ENCODE measurements at places on chromosomes 2 and 18. TPM values are rescaled to one million over a fixed set of nuclear protein-coding genes. Genes with fewer than 3 reads are reported as not detected.

GRCh38 chr18:5693699-5694294 lies 150.0 kb upstream of the EPB41L3 start:
- H3K27me3 ChIP-seq = no peaks in the 10 kb centered on the region
- H3K27ac ChIP-seq = no peak overlapping the region
- DNase-seq = peak; percentile 9
- no peak overlapping the region for H3K4me3 ChIP-seq

DNA sequence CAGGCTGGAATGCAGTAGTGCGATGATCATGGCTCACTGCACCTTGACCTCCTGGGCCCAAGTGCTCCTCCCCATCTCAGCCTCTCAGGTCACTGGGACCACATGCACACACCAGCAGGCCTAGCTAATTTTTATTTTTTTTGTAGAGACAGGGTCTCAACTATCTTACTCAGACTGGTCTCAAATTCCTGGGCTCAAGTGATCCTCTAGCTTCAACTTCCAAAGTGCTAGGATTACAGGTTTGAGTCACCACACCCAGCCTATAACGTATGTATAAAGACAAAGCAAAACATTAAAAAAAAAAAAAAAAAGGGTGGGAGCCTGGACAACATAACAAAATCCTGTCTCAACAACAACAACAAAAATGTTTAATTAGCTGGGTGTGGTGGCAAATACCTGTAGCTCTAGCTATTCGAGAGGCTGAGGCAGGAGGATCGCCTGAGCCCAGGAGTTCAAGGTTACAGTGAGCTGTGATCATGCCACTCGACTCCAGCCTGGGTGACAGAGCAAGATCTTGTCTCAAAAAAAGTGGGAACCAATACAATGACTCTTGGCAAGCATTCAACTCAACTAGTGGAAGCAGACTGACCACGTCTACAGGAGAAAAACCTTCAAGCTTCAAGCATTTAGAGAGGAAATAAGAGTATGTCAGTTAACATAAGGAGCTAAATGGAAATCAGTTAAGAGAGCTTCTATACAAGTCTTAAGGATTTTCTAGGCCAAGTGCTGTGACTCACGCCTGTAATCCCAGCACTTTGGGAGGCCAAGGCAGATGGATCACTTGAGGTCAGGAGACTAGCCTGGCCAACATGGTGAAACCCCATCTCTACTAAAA lies 2.6 kb downstream of the GTF3C2 start:
- H3K27ac ChIP-seq = no peak overlapping the region
- no peaks in the 10 kb centered on the region for H3K27me3 ChIP-seq

DNA sequence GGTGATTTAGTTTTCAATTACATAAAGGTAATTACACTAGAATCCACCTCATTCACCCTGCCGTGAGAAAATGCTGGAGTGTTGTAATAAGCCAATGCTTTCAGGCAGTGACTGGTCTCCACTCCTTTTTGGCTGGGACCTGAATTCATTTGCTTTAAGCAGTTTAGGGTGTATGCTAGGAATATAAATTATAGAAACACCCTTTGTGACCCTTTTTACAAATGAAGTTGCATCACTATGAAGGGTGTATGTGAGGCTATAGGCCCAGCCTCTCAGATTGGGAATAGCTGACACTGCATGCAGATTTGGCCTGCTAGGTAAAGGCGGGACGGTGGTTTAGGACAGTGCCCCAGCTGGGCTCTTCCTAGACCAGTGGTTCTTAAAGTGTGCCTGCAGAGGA lies 50.8 kb upstream of the NFE2L2 start:
- H3K27me3 ChIP-seq = no peaks in the 10 kb centered on the region
- no peak for DNase-seq
- no peak overlapping the region for H3K27ac ChIP-seq
- H3K4me1 ChIP-seq = peaks cover 11% of the 10 kb centered on the region
- H3K4me3 ChIP-seq = no peak overlapping the region
- H3K36me3 ChIP-seq = no peaks in the 10 kb centered on the region

DNA sequence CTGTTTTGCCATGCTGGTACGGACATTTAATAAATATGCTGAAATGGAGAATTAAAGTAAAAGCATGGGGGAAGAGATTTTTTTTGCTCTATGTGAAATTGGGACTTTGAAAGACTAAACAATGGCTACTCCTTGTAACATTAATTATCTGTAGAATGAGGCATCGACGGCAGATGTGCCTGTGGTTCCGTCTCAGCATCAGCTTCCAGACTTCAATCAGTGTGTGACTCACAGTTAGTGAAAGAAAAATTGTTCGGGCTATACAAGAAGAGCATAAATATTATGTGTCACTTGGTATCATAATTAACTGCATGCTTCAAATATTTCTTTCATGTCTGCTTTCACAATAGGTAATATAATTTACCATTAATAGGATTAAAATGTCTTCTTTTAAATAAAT lies 117.0 kb upstream of the SMIM21 start:
- no peaks in the 10 kb centered on the region for H3K27me3 ChIP-seq
- no peak for DNase-seq
- no peak overlapping the region for H3K4me3 ChIP-seq
- no peak overlapping the region for H3K27ac ChIP-seq
- no peaks in the 10 kb centered on the region for H3K4me1 ChIP-seq

DNA sequence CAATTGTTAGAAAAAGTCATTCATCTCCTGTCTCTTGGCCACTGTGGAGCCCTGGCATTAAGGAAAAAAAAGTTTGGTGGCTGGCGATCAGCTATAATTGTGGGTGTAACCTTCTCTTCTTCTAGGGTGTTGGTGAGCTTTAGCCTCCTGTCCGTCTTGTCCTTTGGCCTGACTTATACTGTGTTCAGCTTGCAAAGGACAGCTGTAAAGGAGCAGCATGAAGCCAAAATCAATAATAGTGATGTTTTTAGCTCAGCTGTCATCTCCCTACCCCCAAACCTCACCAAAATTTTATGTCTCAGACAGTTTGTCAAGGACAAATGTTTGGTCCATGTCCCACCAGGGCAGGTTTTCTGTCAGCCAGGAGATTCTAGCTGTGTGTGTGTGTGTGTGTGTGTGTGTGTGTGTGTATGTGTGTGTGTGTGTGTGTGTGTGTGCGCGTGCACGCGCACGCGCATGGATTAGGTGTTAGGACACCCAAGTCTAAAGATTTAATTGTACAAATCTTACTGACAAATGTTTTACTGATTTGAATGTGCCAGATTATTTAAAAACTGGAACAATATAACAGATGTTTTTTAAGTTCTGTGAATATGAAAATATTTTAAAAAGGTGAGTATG lies 109.2 kb downstream of the PTPRM start:
- DNase-seq = no peak
- no peaks in the 10 kb centered on the region for H3K36me3 ChIP-seq
- H3K27ac ChIP-seq = no peak overlapping the region
- H3K4me1 ChIP-seq = no peaks in the 10 kb centered on the region

DNA sequence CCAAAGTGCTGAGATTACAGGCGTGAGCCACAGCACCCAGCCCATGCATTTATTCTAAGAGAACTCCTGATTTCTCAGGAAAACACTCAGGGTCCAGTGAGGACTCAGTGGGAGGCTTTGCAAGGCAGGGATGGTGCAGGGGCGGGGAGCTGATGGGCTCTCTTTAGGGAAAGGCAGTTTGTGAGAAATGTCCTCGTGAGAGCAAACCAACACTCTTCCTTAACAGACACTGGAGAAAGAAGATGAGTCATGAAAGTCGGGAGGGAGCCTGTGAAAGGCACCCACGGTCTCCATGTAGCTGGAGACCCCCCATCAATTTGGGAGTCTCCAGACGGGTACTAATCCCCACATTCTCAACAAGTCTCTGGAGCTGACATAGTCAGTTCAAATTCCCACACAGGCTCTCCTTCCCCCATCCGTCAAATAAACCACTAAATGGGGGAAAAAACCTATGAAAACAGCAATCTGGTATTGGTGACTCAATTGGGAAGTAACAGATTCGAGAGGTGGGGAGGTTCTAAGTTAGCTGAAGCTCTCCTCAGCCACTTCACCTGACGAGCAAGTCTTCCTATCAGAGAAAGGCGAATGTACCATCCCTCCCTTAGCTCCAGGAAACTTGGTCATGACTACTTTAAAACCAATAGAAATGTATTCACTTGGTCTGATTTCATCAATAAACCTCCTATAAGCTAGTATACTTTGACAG lies 11.0 kb upstream of the CREG2 start:
- DNase-seq = no peak
- H3K36me3 ChIP-seq = no peaks in the 10 kb centered on the region
- no peak overlapping the region for H3K4me3 ChIP-seq
- no peaks in the 10 kb centered on the region for H3K27me3 ChIP-seq

GRCh38 chr18:63832470-63832869 lies 55.0 kb upstream of the SERPINB2 start:
- H3K4me3 ChIP-seq = no peak overlapping the region
- no peak overlapping the region for H3K27ac ChIP-seq
- no peaks in the 10 kb centered on the region for H3K27me3 ChIP-seq
- H3K36me3 ChIP-seq = no peaks in the 10 kb centered on the region

DNA sequence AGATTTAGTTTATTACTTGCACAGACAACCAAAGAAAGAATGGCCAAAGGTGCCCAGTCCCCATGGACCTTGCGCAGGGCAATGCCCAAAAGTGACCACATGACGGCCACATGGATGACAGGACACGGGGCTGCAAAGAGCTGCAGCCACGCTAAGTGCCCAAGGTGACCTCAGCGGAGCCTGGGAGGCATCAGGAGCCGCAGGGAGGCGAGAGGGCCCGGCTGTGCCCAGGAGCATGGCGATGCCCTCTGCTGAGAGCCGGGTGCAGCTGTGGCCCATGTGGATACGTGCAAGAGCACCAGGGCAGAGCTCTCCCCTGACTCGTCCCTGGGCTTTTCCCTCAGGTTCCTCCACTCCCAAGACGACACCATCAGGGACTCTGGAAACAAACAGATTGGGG lies 14.7 kb downstream of the HES6 start:
- H3K27ac ChIP-seq = no peak overlapping the region
- H3K4me1 ChIP-seq = no peaks in the 10 kb centered on the region
- H3K36me3 ChIP-seq = no peaks in the 10 kb centered on the region

ASAP2 gene
- 26.1 TPM for total RNA-seq

DNA sequence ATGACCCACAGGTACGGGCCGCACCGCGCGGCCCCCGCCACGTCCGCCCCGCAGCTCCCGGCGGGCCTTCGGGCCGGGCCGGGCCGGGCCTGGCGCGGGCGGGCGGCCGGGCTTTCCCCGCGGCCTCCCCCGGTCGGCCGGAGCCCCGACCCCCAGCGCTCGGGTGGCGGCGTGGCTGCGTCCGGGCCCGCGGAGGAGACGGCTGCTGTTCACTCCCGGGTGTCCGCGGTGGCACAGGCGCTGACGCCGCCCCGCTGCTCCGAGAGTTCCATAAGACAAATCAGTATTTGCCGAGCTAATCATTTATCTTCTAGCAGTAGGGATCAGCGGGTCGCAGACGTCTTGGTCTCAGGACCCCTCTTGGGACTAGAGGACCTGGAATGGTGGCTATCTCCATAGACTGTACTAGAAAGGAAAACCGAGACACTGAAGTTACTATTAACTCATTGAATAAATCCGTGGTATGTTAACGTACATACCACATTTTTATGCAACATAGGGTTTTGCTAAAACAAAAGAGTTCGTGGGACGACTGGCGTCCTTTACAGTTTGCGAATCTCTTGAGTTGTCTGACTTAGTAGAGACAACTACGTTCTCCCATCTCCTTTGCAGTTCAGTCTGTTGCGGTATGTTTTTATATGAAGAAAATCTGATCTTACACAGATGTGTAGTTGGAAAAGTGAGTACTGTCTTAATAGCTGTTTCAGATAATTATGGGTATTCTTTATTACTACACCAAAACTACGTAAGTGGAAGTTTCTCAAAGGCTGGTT lies 500 bp downstream of the LIMS1 start:
- H3K4me1 ChIP-seq = peaks cover 25% of the 10 kb centered on the region
- peak overlapping the region; percentile 68 for H3K4me3 ChIP-seq
- peaks cover 15% of the 10 kb centered on the region for H3K27me3 ChIP-seq
- DNase-seq = peak; percentile 61
- H3K36me3 ChIP-seq = no peaks in the 10 kb centered on the region
- H3K27ac ChIP-seq = no peak overlapping the region

MTCL1 gene
- total RNA-seq = 36.9 TPM

GRCh38 chr18:56161566-56162260 lies 476.7 kb downstream of the TXNL1 start:
- no peak for DNase-seq
- no peaks in the 10 kb centered on the region for H3K36me3 ChIP-seq
- H3K27me3 ChIP-seq = no peaks in the 10 kb centered on the region
- H3K27ac ChIP-seq = no peak overlapping the region

DNA sequence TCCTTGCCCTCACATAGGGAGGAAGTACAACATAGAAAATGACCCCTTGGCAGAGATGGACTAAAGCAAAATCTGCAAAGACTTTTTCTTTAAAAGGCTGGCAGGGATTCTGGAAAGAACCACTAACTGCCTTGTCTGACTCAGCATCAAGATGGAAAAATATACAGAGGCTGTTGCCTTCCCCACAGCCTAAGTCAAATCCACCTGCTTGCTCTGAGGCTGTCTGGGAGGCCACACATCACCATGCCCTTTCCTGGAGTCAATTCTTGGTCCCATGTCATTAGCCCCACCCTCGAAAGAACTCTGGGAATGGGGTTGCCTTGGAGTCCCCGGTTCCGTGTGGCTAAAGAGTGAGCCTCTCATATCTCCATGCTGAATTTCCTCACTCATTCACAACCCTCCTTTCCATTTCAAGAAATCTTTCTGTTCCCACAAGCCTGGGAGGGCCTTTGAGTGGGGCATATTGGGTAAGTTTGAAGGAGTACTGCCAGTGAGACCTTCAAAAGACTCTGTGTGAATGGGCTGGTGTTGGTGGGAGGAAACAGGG lies 39.4 kb downstream of the BMP10 start:
- no peak overlapping the region for H3K4me3 ChIP-seq
- H3K4me1 ChIP-seq = no peaks in the 10 kb centered on the region
- no peak for DNase-seq
- no peak overlapping the region for H3K27ac ChIP-seq
- no peaks in the 10 kb centered on the region for H3K36me3 ChIP-seq

- H3K4me3 ChIP-seq = no peak overlapping the region
- H3K27ac ChIP-seq = no peak overlapping the region
- DNase-seq = no peak
- no peaks in the 10 kb centered on the region for H3K36me3 ChIP-seq
Observed at GRCh38 chr18:34624551-34624950, 85.5 kb upstream of the DTNA start.

- no peaks in the 10 kb centered on the region for H3K27me3 ChIP-seq
- DNase-seq = no peak
- peaks cover 9% of the 10 kb centered on the region for H3K4me1 ChIP-seq
- no peak overlapping the region for H3K27ac ChIP-seq
- H3K4me3 ChIP-seq = no peak overlapping the region
Observed at GRCh38 chr2:112073875-112074274, 18.8 kb downstream of the TMEM87B start.

DNA sequence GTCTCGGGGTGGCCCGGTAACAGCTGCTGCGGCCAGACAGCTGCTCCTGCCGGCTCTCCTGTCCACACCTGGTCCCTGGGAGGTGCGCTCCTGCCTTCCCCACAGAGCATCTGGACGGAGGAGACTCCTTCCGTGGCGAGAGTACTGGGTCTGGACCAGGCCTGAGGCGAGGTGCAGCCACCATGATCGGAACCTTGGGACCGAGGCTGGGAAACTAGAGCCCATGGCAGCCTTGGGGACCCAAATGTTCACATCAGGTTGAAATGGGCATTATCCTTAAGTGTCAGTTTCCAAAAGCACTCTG lies 628 bp downstream of the GIGYF2 start:
- peaks cover 25% of the 10 kb centered on the region for H3K4me1 ChIP-seq
- H3K4me3 ChIP-seq = peak overlapping the region; percentile 99
- DNase-seq = no peak
- H3K36me3 ChIP-seq = no peaks in the 10 kb centered on the region
- H3K27ac ChIP-seq = peak overlapping the region; percentile 96

HAAO gene
- total RNA-seq = 0.77 TPM
